ENCODE measurements at places on chromosomes 11 and 22.

- no peak for DNase-seq
Measured at GRCh38 chr11:61702701-61703312, 22.6 kb downstream of the DAGLA start.

DNA sequence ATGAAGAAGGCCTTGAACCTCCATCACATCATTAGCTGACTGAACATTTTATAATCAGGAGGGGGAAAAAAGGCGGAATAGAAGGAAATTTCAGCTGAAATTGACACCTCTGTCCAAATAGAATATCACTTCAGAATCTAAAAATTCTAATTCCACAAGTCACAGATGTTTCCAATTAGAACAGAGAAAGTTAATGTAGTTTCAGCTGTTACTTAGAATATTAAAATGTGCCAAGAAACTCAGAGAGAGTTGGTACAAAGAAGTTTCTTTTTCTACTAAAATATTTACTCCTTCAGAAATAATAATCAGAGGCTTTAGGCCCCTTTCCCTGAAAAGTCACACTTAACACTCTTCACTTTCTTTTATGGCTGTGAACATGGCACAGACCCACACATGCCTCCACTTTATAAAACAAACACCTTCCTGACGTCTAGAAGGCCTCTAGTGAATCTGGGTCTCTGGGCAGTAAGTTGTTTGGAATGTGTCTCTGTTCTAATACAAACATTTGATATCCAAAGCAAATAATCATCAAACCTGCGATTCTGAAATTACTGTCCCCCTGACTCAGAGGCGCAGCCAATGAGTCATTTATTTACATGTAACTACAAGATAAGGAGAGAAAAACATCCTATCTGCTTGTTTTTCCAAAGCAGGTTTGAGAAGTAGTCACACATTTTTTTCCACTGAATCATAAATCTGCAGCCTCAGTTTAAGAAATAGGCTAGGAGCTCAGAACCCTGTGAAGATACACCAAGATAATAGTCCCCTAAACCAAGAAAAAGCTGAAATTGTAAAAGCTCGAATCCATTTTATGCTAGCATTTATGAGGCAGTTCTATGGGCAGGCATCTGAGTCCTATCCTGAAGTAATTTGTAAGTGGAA, 148.4 kb downstream of the ME3 start:
- DNase-seq, result peak; percentile 47

- DNase-seq, result no peak
Measured at GRCh38 chr11:12459374-12459773, 82.0 kb downstream of the PARVA start.

DNA sequence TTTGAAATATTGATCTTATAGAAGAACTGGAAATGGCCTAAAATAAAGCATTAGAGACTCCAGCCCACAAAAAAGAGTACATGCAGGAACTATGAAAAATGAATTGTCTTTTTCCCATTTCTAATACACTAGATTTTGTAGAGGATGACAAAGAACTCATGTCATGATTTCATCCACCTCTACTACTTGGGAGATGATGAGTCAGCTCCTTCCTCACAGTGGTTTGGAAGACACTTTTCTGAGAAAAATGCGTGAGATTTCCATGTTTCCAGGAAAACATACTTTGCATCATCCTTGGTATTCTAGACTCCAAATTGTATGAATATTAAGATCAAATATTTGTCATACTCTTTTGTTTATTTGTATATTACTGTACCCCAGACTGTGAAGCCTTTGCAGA, 500.5 kb downstream of the FAM181B start:
- no peak for DNase-seq

DNA sequence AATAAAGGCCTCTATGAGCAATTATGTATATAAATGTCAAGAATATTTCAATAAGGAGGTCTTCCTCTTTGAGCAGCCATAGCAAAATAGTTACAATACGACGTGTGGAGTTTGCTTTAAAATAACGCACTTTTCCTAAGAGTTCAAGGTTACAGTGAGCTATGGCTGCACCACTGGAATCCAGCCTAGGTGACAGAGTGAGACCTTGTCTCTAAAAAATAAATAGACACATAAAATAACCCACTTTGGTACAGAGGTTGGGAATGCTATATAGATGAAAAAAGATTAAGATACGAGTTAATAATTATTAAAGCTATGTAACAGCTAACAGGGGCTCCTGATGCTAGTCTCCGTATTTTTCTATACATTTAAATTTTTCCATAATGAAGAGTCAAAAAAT, 12.6 kb downstream of the RAB6A start:
- DNase-seq, result no peak

- no peak for DNase-seq
Measured at GRCh38 chr22:44776605-44777363, 24.4 kb downstream of the ARHGAP8 start.

DNA sequence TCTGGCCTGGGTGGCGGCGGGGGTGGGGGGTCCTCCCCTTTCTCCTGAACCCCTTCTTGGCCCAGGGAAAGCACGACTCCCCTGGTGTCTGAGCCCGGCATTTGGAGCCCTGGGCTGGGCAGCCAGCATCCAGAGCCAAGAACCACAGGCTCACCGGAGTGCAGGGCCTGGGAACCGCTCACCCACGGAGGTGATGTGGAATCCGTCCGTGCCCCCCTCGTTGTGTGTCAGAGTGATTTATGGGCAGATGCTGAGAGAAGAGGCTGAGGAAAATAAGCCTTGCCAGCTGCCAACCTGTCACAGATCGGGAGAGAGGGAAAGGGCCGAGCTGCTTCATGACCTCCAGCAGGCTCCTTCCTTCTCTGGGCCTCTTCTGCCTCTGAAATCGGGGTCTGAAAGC, 33.7 kb downstream of the WNT11 start:
- DNase-seq, result no peak

DNA sequence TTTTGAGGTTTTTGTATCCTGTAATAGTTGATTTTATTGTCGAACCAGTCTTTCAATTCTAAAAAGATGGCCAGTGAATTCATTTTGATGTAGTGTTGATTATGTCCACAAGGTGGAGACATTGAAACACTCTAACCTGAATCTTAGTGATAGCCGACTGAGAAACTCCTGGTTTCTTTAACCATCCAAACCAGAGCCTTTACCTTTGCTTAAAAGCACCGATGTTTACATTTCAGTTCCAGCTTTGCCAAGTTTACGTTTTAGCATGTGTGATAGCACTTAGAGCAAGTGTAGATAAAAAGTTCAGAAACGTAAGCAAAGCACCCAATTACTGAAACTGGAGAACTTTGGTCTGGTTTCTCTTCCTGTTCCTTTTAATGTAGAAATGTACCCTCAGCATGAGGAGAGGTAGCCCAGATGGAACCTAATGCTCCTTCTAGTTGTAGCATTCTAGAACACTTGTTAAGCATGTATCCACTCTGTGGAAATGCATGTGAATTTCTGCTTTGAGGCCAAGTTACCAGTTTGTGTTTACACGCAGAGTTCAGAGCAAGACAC, 208.6 kb downstream of the DBX1 start:
- peak; percentile 38 for DNase-seq

GRCh38 chr11:46402957-46403902, 11.7 kb upstream of the CHRM4 start:
- DNase-seq, result no peak

GRCh38 chr11:105834461-105834860, 187.6 kb downstream of the MSANTD4 start:
- DNase-seq, result no peak
